Fibroblast of mammary gland (primary cell): ENCODE measurements at places on chromosomes 11 and 22.

DNA sequence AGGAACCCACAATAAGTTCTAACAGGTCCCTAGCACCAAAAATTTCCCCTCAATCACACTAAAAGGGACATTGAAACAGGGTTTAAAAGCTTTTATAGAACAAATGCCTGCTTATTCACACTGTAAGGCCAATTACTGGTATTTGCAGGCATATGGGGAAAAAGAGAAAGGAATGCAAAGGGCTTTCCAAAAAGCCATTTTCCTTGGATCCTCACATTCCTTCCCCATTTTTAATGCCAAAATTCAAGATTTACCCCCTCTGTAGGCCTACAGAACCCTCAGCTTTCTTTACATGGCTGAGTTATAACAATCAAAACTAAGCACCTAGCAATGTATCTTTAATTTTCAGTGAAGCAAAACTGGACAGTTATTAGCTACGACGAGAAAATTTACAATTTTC lies 102.0 kb downstream of the SBF2 start:
- no peak for DNase-seq

DNA sequence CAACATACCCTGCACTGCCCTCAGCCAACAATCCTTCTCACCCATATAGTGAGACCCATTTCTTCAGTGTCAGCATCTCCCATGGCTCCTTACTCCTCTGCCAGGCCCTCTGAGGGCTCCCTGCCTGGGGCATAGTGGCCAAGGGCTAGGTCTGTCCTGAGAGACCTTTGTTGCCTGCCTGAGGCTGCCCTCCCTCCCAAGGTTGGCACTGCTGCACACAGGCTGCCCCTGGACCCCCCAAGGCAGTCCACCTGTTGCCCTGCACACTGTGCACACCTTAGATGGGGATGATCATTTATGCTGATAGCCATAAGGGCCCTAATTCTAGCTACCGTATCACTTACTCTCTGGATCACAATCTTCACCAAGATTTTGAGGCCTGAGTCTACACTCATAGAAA lies 57.0 kb upstream of the SUSD2 start:
- no peak for DNase-seq

DNA sequence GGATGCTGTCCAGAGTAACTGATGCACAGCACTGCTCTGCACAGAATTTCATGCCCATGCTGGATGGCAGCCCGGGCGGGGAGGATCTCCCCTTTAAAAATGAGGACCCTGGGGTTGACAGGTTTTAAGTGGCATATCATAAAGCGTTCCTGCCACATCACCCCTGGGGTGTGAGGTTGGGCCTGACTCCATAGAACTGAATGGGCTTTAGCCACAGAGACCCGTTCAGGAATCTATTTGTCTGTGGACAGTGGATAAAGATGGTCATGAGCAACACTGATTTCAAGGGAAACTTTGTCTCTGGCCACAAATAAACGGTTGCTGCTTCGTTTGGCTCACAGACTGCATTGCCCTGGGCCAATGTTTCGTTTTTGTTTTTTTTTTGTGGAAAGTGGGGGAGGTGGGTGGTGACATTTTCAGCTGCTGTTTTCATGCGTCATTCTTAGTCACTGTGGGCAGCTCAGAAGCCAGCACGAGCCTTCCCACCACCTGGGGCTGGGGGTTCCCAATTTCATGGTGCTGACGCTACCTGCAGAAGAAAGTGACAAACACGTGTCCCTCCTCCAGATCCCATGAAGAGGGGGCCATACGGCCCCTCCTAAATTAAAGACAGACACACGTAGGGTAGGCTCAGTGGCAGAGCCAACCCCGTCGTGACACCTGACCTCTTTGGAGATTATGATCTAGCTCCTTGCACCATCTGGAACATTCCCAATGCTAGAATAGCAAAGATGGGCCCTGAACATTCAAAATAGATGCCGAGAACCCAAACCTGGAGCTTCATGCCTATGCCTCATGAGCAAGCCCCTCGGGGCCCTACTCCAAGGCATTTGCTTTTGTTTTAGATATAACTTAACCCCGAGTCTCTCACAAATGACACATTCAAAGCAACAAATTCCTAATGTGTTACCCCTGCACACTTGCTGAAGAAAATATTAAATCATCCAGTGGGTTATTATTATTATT lies 54.8 kb upstream of the PHF21B start:
- peak; percentile 91 for DNase-seq

GRCh38 chr11:4185561-4185960 lies 91.0 kb downstream of the RRM1 start:
- DNase-seq, result no peak

DNA sequence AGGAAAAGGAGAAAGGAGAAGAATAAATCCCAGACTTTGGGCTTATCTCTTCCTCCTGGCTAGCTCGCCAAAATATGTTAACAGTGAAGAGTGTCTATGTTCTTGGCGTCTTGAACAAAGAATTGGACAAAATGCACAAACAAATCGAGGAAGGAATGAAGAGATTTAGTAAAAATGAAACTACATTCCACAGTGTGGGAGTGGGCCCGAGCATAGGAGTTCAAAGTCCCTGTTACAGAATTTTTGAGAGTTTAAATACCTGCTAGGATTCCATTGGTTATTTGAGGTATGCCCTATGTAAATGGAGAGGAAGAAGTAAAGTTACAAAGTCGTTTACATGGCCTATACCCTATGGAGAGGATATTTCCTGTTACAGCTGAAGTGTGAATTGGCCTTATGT lies 525.1 kb upstream of the CNTN5 start:
- no peak for DNase-seq
